ENCODE measurements at places on chromosomes 5 and 9.
A peak's percentile ranks its signal among the peaks of the same experiment; 100 is the strongest.

DNA sequence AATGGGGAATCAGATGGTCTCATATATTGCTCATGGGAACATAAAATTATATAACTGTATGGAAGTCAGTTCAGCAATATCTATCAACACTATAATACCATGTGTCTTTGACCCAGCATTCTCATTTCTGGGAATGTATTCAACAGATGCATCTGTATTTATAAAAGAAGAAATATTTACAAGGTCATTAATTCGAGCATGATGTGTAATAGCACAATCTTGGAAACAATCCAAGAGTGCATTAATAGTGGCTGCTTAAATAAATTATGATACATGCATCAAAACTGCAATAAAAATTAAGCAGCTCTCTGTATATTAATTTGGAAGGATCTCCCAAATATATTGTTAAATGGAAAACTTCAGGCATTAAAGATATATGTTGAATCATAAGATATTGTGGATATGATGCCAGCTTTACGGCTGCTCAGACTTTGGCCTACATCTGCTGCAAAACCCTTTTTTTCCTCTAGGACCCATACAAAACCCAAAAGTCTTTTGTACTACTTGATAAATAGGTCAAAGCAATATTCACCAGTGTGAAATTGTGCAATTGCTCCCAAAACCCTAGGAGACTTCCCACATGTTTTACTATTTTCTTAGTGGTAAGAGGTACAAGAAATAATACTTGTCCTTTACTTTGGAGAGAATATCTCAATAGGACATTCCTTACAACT is 45.3 kb upstream of the ISOC1 start:
- DNase-seq = no peak

DNA sequence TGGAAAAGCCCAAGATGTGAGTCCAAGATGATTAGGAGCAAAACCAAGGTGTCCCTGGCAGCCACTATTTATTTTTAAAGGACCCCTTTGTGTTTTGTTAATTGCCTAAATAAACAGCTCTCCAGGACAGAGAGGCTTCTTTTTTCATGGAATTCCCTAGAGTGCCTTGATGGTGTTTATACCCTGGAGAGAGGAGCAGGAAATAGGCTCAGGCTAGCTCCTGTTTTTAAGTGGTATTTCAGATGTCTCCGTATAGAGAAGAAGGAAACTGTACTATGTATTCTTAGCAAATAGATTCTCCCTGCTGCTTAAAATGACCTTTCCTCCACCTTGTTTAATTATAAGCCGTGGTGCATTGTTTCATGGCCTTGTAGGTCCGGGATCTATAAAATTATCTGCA is 292.4 kb downstream of the CD180 start:
- DNase-seq = no peak

GRCh38 chr9:110143950-110144545 is 63.9 kb downstream of the C9orf152 start:
- no peak for DNase-seq

DNA sequence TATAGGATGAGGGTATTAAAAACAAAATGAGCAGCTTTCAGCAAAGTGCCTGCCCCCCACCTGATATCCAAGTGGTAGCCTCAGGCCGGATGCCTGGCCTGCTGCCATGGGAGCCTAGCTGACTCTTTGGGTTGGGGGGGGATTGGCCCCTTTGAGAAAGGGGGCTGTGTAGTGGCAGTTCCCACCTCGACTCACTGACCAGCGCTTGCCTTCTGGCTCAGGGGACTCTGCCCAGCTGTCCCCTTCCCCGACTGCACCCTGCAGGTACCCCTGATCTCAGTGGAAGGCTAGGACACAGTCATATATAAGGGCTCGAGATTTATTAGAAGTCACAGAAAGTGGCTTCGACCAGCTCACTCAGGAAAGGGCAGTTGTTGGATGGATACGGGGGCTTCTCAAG is 1.5 kb upstream of the NEUROG1 start:
- no peak for DNase-seq

DNA sequence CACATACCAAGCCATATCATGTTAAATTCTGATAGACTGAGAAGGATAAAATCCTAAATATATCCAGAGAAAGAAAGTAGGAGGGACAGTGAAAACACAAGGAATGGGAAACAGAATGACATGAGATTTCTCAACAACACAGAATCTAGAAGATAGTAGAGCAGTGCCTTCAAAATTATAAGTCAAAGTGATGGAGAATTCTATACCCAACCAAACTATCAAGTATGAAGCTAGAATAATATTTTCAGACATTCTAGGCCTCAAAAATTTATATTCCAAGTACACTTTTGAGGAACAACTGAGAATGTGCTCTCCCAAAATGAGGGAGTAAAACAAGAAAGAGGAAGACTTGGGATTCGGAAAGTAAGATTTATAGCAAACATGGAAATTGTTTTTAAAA is 10.9 kb upstream of the TTLL11 start:
- no peak for DNase-seq

DNA sequence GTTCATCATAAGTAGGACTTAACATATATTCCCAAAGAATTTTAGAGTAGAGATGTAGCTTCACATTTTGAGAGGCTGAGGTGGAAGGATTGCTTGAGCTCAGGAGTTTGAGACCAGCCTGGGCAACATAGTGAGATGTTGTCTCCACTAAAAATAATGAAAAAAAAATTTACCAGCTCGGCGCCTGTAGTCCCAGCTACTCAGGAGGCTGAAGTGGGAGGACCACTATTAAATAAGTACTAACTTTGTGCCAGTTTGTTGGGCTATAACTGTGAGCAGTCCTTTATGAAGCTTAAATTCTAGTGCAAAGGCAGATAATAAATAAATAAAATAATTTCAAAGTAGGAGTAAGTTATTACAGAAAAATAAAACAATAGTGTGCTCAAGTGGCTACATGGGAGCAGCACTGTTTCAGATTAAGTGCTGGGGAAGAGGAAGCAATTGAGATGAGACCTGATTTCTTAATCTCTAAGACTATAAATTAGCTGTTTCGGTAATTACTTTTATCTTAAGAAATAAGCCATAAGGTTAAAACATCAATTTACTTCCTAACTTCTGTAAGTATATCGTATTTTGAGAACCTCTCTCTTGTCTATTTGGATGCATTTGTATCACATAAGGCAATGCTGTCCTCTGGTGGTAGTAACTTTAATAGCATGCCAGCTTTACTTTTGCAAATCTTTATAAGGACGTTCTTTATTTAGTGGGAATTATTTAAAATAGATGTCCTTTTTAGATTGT is 98.9 kb downstream of the CSNK1G3 start:
- DNase-seq = no peak

GRCh38 chr5:56286015-56286884 is 53.1 kb upstream of the ANKRD55 start:
- no peak for DNase-seq

- no peak for DNase-seq
These were observed 327.2 kb downstream of the DEPDC1B start for GRCh38 chr5:60372786-60373185.

- DNase-seq = no peak
These were observed 168.4 kb upstream of the MAP1B start for GRCh38 chr5:71938895-71939294.

GRCh38 chr5:144680711-144681110 is 510.0 kb downstream of the KCTD16 start:
- no peak for DNase-seq

GRCh38 chr5:161387121-161387520 is 159.4 kb downstream of the GABRB2 start:
- DNase-seq = no peak

GRCh38 chr5:36790847-36791246 is 85.7 kb upstream of the NIPBL start:
- no peak for DNase-seq

DNA sequence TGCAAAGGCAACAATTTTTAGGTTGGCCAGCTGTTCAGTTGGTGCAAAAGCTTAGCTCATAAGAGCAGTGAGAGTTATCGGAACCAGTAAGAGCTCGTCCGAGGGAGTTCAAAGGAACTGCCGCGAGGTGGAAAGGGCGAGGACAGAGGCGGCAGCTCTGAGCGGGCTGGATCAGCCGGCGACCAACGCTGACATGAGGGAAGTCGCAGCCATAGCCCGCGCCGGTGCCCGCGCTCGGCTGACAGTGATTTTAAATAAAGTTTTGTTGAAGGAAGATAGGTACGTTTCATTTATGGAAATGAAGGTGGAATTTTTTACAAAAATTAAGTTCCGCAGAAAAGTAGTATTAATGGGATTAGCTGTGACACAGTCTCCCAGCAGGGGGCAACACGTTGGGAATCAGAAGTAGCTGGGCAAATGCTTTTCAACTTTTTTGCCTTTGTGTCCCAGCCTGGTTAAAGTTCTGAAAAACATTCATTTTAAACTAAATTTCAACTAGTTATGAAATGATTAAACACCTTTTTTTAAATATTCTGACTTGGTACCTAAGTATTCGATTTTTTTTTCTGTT is 43.2 kb downstream of the FBXO4 start:
- DNase-seq = no peak

GRCh38 chr5:135332519-135333150 is 66.4 kb downstream of the MACROH2A1 start:
- peak; percentile 18 for DNase-seq

- no peak for DNase-seq
These were observed 715.5 kb downstream of the CETN3 start for GRCh38 chr5:89694026-89694550.

GRCh38 chr5:35884191-35884769 is 27.6 kb downstream of the IL7R start:
- DNase-seq = no peak

- DNase-seq = no peak
These were observed 38.2 kb downstream of the MRPL36 start for GRCh38 chr5:1761453-1761755.

DNA sequence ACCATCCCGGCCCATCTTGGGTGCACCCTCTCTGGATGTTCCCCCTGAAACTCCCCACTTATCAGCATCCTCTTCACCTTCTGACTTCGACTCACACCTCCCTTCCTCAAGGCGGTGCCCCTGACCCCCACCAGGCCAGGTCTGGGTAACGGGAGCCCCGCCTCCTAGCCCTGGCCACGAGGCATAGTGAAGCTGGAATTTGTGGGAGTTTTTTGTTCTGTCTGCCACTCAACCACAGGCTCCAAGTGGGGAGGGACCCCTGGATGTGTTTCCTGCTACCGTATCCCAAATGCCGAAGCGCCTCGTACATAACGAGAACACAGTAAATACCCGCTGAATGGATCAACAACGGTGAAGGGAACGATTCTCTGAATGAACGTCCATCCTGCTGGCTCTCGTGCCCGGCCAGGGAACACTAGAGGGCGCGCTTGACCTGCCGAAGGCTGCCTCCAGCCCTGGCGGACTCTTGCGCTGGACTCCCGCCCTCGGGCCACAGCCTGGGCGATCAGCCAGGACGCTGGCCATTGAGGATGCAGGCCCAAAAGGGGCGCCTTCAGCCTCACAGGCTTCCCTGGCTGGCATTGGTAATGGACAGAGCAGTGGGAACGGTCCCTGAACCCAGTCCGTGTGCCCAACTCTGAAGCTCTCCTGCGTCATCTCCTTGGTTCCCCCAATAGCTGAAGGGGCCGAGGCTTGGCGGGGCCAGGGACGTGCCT is 47.3 kb upstream of the PHYKPL start:
- peak; percentile 18 for DNase-seq

- no peak for DNase-seq
These were observed 46.0 kb downstream of the C7 start for GRCh38 chr5:40955313-40955712.

DNA sequence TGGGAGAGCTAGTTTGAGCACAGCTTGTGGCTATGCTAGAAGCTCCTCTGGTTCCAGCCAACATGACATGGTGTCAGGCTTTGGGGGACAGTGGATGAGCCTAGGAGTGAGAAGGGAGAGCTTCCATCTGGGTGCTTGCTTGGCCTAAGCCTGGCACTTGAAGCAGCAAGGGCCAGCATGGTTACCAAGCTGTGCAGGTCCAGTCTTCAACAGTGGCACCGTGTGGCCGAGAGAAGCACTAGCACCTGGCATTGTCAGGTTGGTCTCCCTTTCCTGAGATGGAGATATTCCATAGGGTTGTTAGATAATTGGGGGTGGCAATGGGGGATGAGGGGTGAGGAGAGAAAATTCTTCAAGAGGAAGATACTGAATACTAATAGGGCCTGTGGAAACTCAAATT is 261.9 kb downstream of the PBX3 start:
- no peak for DNase-seq

DNA sequence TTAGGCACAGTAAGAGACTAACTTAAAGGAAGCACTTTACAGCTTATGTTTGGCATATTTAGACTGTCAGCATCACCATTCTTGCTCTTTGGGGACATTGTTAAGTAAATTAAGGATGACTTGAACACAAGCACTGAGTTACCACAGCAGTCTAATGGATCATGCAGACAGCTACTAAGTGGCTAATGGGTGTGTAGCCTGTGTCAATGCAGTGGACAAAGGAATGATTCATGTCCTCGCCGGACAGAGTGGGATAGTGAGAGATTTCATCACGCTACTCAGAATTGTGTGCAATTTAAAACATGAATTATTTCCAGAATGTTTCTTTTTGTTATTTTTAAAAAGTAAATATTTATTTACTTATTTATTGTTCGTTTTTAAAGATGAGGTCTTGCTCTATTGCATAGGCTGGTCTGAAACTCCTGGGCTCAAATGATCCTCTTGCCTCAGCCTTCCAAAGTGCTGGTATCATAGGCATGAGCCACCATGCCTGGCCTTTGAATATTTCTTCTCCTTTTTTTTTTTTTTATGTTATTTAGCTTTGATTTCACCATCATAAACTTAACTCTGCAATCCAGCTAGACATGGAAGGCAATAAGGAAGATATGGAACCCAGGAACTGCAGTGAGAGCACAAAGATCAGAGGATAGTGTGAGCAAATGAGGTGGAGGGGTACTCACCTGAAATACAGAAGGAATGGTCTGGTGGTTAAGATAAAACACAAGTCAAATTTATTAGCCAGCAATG is 53.0 kb upstream of the KLF4 start:
- DNase-seq = no peak

GRCh38 chr5:137036640-137037039 is 462.5 kb downstream of the SPOCK1 start:
- DNase-seq = no peak

DNA sequence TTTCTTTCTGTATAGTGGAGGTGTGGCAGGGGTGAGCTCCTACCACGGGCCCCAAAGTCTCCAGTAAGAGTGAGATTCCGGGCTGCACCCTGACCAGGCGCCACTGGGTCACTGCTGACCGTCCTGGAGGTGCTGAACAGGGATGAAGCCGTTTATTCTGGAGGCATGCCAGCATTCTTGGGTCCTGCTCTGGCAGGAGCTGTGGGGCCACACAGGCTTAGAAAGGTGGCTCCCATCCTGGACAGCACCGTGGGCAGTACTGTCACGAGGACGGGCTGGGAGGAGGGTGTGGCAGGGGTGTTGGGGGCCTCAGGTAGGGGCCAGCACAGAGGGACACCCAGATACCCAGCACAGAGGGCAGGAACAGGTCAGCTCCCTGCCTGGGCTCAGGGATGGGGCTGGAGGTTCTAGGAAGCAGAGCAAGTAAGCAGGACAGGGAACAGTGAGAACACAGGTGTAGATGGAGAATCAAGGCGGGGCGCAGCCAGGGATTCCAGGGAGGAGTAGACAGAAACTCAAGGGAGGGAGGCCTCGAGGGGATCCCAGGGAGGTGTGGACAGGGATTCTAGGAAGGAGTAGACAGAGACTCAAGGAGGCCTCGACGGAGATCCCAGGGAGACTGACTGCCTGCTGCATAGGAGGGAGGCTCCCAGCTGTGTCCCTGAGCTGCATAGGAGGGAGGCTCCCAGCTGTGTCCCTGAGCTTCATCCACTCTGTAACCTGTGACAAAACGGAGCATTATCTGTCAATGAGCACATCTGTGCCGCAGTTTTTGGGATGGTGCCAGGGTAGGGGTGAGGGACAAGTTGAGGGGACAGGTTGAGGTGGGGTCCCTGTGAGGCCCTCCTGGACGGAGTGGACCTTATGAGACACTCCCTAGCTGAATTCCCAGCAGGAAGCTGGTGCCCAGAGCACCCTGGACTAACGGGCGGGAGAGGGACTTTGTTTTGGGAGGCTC is 1.1 kb upstream of the PLEKHG4B start:
- no peak for DNase-seq

Measured in CD8-positive, alpha-beta memory T cell (primary cell).